Neural crest cell (in vitro differentiated cells): ENCODE measurements at places on chromosomes 2 and 18.

GRCh38 chr18:73891572-73892421 lies 255.8 kb downstream of the FBXO15 start:
- no peak for DNase-seq

GRCh38 chr2:16671760-16672159 lies 6.1 kb upstream of the CYRIA start:
- DNase-seq: no peak

DNA sequence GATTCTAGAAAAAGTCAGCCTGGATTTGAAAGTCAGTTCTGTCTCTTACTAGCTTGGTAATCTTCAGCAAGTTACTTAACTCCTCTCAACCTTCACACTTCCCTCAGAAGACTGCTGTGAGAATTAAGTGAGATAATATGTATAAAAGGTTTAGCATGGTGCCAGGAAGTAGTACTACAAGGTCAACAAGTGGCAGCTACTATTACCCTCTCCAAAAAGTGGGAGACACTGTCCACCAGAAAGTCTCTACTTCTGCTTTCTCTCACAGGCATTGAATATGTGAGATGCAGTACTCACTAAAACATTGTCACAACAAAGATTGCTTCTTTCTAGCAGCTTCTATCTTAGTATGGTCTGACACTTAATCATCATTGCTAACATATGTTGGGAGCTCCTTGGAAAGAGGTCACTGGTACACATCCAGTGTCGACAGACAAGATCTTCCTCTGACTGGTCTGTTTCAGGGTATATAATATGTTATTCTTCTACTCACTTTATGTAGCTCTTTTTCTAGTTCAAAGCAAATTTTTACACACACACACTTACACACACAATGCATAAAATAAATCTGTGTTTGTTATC lies 47.9 kb downstream of the DOCK10 start:
- DNase-seq: no peak

GRCh38 chr2:98280376-98281102 lies 65.7 kb upstream of the CNGA3 start:
- DNase-seq: no peak
